ENCODE measurements at places on chromosomes 3 and 15.
A peak's percentile ranks its signal among the peaks of the same experiment; 100 is the strongest.

DNA sequence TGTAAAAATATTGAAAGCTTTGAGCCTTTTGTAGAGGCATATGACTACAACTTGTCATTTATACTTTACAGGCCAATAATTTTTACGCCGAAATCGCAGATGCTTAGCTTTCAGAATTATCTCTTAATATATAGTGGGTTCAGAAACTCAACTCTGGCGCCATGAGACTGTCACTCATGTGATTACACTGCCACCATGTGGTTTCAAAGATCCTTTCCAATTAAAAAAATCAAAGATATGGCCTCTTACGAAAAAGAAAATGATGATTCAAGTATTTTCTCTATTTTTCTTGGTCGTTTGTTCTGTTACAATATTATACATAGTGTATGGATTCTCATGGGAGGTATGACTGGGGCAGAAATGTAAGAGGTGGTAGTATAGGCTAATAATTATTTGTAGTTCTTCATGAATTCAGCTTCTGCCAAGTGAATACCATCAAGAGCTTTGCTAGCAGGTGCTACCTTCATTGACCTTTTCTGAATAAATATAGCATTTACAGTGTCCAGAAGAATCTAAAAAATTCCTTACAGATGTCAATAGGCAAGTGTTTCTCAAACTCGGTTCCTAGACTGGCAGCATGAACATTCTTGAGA, 751.7 kb upstream of the GOLIM4 start:
- no peak for DNase-seq

- no peak for DNase-seq
Measured at GRCh38 chr3:97340940-97341339, 423.6 kb upstream of the ARL6 start.

GRCh38 chr15:56978898-56979662, 60.6 kb downstream of the TCF12 start:
- no peak for DNase-seq

DNA sequence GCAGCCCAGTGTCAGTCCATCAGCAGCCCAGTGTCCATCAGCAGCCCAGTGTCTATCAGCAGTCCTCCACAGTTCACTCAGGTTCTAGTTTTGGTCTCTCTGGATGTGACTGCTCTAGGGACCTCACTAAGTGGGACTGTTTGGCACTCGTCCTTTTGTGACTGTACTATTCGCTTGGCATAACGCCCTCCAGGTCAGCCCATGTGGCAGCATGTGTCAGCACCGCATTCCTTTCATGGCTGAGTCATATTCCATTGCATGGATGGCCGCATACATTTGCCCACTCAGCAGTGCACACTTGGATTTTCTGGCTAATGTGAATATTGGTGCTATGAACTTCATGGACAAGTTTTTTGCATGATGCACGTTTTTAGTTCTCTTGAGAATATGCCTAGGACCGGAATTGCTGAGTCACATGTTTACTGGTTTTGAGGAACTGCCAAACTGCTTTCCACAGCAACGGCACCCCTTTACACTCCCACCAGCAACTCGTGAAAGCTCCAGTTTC, 16.4 kb downstream of the CHST13 start:
- DNase-seq, result no peak

- DNase-seq, result no peak
Measured at GRCh38 chr3:4078903-4079302, 224.3 kb upstream of the SETMAR start.

- DNase-seq, result no peak
Measured at GRCh38 chr3:120597445-120598049, 1.4 kb downstream of the NDUFB4 start.

- DNase-seq, result no peak
Measured at GRCh38 chr3:25463836-25464418, 35.9 kb downstream of the RARB start.

DNA sequence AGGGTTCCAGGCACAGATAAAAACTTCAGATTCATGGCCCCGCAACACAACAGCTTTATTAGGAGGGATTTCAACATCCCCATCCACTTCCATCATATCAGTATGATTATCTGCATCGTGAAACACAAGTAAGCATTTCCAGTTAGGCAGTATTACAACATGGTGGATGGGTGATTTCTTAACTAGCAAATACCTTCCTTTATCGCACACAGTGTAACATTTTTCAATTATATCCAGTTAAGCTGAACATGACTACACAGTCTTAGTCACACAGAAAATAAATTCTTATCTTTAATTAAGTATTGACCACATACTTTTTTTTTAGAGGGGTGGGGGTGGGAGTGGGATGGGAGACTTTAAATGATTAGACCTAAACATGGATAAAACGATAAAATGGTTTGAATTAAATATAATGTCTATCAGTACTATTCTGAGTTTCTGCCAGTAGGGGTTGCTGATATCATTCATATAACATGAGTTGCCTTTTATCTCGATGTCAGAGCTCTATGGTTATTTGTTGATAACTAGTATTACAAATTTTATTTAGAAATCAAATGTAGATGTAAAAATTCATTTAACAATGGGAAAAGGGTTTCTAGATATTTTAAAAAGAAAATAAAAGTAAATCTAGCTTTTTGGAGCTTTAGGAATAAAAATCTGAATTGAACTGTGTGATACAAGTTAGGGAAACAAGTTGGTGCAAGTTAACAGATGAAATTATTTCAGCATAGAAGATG, 146.6 kb downstream of the TBL1XR1 start:
- peak; percentile 28 for DNase-seq

- DNase-seq, result no peak
Measured at GRCh38 chr3:10011631-10012030, 14.6 kb upstream of the FANCD2 start.

DNA sequence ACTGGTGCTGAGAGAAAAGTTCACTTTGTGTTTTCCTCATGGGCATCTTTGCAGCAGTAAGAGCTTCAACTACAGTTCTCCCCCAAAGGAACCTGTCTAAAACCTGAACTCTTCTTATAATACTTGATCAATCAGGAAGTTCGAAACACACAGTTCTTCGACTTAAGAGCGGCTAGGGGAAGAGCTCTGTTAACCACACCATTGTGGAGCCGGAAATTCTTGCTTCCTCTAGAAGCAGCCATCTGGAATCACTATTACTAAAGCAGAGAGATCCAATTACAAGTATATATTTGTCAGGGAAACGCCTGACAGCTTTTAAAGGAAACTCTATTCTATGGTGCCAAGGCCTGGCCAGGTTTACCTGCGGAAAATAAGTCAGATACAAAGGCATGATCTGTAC, 337.3 kb upstream of the CBLB start:
- peak; percentile 8 for DNase-seq
